ENCODE measurements at places on chromosomes 2 and 18.

DNA sequence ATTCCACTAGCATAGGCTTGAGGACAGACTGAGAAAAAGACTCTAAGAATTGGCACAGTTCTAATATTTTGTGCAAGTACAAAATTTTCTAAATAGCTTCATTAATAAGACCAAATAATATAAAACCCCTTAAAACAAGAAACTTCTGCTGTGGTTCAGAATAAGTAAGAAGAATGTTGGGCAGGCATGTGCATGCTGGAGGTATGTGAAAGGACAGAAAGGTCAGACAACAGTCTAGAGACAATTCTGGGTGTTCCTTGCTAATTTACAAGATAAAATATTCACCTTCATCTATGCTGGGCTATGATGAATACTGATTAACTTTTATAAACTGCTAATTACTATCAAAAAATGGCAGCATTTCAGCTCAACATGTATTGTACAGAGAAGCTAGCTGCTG, 14.9 kb downstream of the CEBPZOS start:
- no peak for DNase-seq

- no peak for DNase-seq
These were observed 117.0 kb downstream of the MGAT5 start for GRCh38 chr2:134370655-134371445.

GRCh38 chr2:240205348-240205747, 64.9 kb upstream of the OTOS start:
- no peak for DNase-seq

DNA sequence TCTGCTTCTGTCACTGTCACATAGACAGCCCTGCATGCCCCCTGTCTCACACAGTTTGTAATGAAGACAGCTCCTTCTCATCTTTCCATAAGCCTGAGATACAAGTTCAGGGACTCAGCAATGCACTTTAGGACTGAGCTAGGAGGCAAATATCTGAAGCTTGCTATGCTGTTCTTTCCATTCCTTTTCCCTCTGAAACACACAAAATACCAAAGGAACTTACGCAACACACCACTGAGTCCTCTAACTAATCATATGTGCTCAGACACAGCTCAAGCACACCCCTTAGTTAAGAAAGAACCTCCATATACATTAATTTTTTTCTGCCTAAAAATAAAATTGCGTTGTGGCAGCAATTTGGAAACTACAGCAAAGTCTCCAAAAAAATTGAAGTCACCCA, 17.9 kb downstream of the SERPINB8 start:
- no peak for DNase-seq

- DNase-seq: no peak
These were observed 175.2 kb upstream of the SLC14A2 start for GRCh38 chr18:45439851-45440645.

DNA sequence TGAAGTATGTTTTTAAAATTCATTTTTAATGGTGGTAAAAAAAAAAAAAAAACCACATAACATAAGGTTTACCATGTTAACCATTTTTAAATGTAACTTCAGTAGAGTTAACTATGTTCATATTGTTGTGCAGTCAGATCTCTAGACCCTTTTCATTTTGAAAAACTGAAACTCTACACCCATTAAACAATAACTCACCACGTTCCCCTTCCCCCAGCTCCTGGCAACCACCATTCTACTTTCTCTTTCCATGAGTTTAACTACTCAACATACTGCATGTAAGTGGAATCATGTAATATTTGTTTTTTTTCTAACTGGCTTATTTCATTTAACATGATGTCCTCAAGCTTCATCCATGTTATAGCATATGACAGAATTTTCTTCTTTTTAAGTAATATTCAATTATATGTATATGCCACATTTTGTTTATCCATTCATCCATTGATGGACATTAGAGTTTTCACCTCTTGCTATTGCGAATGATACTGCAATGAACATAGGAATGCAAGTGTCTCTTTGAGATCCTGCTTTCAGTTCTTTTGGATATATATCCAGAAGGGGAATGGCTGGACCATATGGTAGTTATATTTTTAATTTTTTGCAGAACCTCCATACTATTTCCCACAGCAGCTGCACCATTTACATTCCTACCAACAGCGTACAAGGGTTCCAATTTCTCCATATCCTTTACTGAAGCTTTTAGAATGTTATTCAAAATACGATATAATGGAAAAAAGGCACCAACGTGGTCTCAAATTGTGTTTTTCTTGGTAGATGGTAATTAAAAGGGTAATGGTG, 91.0 kb downstream of the SPTBN1 start:
- DNase-seq: no peak

DNA sequence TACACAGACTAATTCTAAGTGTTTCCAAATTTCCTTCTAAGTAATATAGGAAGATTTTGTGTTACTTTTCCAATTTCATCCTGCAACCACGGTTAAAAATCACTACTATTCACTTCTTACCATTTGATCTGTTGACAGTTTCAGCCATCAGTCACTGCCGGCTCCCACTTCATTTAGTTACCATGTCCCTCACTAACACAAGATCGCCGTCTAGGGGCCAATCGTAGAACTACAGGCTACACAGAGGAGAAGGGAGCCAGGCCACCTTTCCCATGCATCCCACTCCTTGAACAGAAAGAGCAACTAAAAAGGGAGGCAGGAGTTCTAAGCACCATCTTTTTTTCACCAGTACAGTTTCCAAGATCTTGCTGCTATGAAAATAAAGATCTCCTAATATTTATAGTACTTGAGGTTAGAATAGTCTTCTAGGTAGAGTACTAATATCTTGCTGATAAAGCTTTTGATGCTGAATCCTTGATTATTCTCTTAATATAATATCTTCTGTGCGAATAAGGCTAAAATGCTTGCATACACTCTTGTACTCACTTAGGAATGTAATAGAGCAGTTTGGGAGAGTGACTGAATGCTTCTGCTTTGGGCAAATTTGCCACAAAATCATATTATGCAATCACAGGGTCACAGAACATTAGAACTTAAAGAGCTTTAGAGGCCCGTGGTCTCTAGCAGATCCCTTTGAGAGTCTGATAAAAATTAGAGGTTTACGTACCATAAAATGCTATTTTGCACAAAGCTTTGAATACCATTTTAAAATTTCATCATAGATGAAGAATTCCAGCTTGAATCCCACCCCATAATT, 39.5 kb upstream of the CYP1B1 start:
- no peak for DNase-seq

GRCh38 chr2:83051538-83052170, 1407.4 kb downstream of the SUCLG1 start:
- no peak for DNase-seq

DNA sequence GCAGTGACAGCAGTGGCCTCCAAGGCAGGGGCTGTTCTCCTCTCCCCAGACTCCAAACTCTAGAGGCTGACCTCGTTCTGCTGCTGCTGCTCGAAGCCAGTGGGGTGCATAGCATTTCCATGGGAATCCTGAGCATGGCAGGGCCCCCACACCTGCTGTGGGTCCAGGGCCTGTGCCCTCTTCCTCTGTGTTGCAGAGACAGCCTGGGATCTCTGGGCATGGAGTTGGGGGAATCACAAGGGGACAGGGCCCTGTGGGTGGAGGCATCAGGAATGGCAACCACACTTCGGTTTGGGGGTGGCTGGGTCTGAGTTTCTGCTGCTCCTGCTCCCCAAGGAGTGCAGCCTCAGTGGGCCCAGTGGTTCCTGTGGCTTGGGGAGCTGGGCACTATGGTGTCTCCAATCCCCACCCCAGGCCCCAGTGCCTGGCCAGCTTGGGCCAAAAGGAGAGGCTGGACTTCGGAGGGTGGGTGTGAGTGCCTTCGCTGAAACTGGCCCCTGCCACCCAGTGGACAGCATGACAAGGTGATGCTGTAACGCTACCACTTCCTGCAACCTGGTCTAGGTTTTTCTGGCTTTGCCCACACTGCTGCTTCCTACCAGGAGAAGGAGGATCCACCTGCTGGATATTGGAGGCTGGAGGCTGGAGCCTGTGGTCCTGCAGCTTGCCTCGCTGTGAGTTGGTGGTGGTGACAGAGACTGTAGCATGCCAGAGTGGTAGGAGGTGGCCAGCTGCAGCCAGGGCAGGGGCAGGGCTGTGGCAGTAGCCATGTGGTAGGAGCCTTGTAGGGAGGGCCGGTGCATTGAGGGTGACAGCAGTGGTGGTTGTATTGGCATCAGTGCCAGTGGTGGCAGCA, 56.6 kb downstream of the SOWAHC start:
- DNase-seq: no peak

GRCh38 chr2:150643114-150643725, 155.8 kb upstream of the RND3 start:
- no peak for DNase-seq

DNA sequence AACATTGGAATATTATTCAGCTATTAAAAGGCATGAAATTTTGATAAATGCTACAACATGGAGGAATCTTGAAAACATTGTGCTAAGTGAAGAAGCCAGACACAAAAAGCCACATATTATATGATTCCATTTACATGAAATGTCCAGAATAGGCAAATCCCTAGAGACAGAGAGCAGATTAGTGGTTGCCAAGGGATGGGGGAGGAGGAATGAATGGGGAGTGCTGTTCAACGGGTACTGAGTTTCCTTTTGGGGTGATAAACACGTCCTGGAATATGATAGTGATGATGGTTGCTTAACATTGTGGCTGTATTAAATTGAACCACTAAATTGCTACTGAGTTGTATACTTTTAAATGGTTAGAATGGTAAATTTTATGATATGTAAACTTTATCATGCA, 8.9 kb upstream of the TWSG1 start:
- no peak for DNase-seq

DNA sequence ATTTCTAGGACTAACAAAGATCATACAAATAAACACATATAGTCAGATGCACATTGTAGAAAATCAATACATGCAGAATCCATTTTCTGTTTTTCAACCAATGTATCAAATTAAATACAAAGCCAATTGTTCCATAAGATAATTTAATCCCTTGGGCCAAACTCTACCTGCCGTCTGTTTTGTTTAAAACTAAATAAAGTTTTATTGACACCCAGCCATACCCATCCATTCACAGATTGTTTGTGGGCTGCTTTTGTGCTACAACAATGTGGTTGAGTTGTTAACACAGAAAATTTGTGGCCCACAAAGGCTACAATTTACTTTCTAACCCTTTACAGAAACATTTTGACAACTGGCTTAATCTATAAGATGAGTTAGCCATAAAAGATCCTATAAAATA, 484.0 kb upstream of the ID2 start:
- DNase-seq: no peak

- DNase-seq: no peak
These were observed 11.8 kb upstream of the FN1 start for GRCh38 chr2:215447673-215448081.

DNA sequence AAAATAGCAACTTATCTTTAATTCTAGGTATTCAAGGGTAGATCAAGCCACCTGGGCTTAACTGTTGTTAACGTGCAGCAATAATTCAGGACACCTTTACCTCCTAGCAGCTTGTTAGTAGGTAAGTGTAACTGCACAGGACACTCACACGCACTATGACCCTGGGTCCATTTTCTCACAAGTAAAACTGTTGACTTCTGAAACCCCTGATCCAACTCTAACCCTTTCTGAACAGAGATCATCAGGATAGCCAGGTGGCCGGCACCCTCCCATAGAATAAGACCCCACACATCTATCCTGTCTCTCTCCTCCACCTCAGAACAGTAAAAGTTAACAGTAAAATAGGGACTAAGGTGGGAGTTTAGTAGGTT, 610 bp downstream of the SPC25 start:
- no peak for DNase-seq

DNA sequence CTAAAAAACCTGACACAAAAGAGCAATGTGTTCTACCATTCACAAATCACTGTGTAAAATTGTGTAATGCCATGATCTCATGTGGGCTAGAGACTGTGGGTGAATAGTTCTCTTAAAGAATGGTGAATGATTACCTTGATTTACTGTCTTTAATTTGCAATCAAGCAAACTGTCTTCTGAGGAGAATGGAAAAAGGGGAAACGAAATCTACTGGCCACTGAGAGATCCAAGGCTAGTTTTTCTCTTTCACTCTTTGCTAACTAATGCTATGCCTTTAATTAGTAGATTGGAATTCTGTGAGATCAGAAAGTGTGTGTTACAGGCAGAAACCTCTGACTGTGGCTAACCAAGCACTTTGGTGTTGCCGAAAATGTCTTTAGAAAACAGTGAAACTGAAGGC, 422.7 kb downstream of the TGIF1 start:
- no peak for DNase-seq

GRCh38 chr2:232420463-232421188, 14.0 kb downstream of the ALPG start:
- no peak for DNase-seq

GRCh38 chr2:107585851-107586250, 240.8 kb upstream of the RGPD4 start:
- no peak for DNase-seq

GRCh38 chr18:28176948-28177827, at the start of gene CDH2:
Gene CDH2, minus strand, starts transcription at chr18:28177130. Its CDS starts 108 bp downstream, at chr18:28177022.
- DNase-seq: no peak

GRCh38 chr2:82282111-82282882, 1977.7 kb upstream of the LRRTM1 start:
- DNase-seq: no peak

GRCh38 chr2:124762388-124762787, 737.3 kb downstream of the CNTNAP5 start:
- DNase-seq: no peak

DNA sequence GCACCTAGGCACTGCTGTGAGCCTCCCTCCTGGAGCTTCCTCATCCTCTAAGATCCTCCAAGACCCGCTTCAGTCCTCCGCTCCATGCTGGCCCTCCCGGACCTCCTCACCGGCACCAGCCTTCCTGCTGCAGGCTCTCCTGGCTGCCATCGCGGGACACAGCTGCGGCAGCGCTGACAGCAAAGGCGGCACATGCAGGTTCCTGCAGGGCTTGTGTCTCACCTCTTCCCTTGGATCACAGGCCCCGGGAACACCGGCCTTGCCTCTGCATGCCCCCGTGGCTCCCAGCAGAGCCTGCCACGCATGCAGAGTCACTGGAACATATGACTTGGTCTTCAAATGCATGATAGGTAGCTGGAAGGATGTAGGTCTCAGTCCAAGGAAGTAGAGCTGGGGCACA, 67.2 kb downstream of the PTGR3 start:
- DNase-seq: no peak

GRCh38 chr2:219782737-219783348, 155.4 kb downstream of the SLC4A3 start:
- no peak for DNase-seq

GRCh38 chr18:45602926-45603325, 12.3 kb upstream of the SLC14A2 start:
- no peak for DNase-seq
